Activated CD4-positive, alpha-beta T cell treated with anti-CD3 and anti-CD28 coated beads, Interleukin-2, amount 10 ng/mL, durations not matched to agents 24 days and 14 days (primary cell): ENCODE measurements at places on chromosomes 7 and 10.

DNA sequence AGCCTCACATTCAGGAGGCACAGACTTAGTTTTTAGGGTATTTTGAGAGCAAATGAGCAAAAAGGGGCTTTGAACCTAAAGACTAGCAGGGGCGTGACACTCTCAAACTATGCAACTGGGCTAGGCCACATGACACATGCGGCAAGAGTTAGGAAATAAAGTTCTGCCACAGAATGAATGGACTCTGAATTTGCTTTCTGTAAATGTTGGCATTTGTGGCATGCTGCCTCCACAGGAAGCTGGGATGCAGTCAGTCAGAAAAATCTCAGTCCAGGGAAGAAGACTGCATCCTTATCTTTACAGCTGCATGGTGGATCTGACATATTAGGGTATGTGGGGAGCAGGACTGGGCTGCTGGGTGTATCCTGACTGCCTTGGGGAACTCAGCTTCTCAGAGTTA is 181.0 kb downstream of the COBL start:
- no peak for DNase-seq

GRCh38 chr7:143514995-143515735 is 37.5 kb downstream of the TAS2R41 start:
- peak; percentile 16 for DNase-seq

DNA sequence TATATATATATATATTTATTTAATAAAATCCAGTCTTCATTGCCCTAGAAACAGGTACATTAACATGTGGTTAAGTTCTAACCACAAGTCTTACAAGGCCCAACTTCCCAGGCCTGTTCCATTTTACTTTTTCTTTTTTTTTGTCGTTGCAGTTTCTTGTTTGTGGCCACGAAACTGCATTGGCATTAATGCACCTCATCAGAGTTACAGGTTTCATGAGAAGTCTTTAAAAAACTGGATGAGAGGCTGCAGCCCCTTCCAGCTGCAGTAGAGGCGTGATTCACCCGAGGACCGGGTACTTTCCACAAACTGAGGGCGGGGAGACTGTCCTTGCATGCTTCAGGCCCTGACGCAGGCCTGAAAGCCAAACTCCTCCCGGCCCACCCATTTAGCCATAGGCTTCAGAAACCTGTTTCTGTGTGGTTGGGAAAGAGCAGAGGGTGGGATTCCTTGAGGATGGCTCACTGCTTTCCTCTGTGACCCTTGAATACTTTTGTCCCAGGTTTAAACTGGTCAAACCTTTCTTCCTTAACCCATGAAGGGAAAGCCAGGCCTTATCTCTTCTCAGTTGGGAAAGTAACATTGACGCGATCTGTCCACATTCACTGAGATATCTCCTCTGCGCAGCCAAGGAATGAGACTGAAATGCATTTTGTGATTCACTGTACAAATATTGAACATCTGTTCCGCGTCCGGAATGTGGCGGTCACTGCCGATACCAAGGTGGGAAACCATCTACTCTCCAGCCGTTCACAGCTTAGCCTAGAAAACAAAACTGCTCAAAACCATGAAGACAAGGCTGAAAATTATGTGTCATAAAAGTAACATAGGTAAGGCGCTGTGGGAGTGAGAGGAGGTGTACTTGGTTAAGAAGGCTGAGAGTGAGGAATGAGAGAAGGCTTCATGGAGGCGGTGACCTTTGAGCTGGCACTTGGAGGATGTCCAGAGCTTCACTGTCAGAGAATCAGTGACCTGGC is 311.7 kb downstream of the GATA3 start:
- peak; percentile 69 for DNase-seq

GRCh38 chr10:70858759-70859158 is 29.6 kb downstream of the PCBD1 start:
- no peak for DNase-seq

DNA sequence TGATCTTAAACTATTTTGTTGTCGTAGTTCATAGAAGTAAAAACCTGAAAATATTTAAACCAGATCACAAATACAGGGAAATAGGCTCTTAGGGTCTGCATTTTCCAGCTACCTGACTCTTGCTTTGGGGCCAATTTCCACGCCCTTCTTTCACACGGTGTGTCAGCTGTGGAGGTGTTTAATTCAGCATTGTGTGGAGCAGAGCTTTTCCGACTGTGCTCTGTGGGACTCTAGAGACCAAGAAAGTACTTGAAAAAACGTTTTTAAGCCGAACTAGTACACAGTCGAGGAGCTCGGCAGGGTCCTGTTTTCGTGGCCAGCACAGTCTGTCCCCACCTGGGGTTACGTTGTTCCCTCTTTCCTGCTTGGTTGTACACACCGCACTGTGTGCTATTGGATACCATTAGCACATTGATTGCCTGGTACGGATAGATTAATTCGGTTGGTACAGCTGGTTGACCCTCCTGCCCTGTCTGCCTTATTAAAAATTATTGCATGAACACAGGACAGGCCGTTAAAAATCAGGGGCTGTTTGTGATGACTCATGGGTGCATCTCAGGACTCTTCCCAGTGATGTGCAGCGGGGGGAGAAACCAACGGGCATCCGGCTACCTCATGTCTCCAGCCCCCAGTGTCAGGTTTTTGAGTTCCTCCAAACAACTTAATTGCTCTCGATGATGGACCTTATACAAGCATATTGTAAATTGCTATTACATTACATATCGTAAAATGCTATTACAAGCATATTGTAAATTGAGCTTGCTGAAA is 80.7 kb upstream of the BTBD16 start:
- no peak for DNase-seq

DNA sequence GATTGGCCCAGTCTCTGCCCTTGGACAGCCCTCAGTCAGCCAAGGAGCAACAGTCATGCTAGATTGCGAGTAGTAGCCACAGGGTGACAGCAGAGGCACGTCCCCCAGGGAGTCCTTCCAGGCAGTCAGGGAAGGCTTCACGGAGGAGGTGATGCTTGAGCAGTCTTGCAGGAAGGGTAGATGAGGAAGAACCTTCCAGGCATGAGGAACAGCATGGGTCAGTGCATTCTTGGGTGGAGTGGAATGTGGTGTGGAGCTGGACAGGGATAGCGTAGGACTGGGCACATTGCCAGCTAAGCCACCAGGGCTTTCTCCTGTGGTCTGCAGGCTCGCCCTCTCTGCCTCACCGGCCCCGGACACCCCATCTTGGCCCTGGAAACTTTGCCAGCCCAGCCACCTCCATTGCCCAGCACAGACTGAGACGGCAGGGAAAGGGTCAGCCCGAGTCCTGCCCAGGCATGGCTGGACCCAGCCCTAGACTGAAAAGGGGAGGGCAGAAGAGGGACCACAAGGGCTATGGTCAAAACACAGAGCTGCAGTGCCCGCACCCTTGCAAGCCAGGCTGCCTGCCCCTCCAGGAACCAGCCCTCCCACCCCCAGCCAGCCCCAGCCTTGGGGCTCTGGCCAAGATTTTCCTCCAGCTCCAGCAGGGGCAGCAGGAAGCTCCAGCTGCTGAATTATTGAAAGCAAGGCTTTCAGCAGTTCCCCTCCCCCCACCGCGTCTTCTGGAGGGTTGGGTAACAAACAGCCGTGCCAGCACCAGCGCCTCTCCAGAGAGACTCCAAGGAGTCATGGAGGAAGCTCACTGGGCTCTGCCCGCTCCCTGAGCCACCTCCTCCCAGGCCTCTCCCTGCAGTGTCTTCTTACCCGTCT is 18.7 kb downstream of the SRRM3 start:
- no peak for DNase-seq

- DNase-seq, result no peak
Observed at GRCh38 chr10:4262449-4262848, 477.4 kb upstream of the KLF6 start.

DNA sequence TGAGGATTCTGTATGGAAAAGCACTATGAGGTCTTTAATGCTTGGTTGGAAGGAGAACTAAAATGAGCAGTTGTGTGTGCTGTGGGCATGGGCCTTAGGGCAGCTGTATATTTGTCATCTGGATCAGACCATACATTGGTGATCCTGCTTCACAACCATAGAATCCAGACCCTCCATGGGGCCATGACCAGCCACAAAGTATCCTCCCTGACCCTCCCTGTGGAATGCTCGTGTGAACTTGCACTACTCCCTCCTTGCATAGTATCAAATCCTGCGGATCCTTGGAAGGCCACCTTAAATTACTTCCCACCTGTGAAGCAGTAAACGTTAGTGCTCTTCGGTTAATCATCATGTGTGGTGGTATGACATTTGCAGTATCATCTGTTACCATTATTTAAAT is 67.1 kb downstream of the BMPR1A start:
- no peak for DNase-seq

DNA sequence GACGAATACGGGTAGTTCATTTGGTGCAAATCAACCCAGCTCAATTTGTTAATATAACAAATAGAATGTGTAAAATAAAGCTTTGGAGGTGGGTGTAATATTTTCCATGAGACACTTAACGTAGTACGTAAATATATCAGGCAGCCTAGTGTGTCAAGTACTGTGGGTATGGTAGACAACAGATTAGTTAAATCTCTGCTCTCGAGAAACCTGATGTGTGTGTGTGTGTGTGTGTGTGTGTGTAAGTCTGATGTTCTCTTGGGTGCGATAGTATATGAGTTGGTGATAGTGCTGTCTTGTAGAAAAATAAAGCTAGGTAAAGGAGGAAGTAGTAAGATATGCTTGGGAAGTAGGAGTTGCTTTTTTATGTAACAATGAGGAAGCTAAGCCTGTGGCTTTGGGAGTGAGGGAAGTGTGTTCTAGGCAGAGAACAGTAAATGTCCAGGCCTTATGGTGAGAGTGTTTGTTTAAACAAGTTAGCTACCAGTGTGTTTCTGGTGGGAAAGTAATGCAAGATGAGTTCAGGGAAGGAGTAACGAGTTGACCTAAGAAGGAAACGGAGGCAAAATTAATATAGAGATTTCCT is 26.1 kb downstream of the WAC start:
- DNase-seq, result no peak

GRCh38 chr7:82039621-82040020 is 269.8 kb upstream of the HGF start:
- DNase-seq, result no peak

GRCh38 chr7:98194672-98195457 is 16.4 kb upstream of the BHLHA15 start:
- DNase-seq, result no peak

DNA sequence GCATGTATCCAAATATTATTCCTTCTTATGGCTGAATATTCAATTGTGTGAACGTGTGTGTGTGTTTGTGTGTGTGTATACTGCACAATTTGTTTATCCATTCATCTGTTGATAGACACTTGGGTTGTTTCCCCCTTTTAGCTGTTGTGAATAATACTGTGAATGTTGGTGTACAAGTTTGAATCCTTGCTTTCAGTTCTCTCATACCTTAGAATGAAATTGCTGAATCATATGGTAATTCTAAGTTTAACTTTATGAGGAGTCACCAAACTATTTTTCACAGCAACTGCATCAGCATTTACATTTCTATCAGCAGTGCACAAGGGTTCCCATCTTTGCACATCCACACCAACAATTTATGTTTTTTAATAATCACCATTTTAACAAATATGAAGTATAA is 86.9 kb upstream of the GATAD1 start:
- DNase-seq, result no peak

DNA sequence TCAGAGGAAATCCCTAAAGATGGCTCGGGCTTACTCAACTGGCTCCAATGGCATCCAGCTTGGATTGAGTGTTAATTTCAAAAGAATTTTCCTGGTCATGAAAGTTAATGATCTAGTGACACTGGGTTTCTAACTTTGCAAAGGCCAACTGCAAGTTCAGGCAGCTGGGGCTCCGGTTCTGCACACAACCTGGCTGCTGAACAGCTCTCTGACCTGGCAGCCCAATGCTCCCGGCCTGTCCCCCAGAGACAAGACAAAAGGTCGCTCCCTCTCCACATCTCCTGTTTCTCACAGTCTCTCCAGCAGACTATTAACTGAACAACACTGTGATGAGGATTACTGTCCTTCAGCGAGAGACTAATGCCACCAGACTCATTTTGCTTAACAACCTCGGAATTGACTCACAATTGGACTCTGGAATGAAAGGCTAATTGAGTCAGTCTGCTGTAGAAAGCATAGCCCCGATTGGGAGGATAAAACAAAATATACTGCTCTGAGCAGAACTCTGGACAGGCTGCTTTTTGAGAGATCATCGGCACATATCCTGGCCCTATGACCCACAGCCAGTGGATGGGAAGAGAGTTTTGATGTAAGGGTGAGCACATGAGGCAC is 174.5 kb downstream of the GFRA1 start:
- DNase-seq, result no peak

DNA sequence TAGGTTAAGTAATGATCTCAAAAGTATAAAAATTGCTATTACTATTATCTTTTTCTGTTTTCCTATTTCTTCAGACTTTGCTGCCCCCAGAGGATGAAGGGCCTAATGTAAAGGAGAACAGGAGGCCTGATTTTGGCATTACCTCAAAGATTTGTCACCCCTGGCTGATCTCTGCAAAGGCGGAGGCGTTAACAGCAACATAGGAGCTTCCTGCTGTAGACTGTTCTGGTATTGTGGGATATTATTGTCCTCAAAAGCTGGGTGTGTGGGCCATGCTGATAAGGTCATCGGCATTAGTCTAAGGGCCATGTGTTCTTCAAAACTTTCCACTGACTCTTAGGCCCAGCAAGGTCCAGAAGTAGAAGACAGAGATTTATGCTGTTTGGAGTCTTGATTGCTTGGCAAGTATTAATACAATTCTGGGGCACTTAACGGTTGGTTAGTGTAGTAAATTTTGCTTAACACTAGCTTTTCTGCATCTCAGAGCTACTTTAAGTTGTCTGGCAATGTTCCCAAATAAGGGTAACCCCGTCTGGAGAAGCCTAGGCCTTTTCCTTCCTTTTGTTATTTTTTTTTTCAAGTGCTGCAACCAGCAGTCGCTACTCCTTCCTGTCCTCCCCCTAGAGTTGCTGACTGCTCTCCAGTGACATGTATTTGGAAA is 14.0 kb upstream of the ENTPD1 start:
- DNase-seq, result no peak

DNA sequence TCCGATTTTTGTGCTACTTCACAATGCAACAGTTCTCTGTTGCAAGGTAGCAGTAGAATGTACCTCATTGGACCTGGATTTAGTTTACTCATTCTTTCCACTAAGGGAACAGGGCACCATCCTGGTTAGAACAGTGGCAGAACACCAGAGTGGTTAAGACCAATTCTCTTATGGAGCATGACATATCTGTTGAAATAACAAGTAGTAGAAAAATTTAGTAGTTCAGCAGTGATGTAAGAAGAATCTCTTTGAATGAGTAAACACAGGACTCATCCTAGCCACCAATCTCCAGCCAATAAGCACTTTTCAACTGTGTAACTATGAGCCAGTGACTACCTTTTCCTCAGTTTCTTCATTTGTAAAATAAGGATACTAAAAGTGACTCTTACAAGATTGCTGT is 2.4 kb downstream of the ANKRD22 start:
- no peak for DNase-seq

DNA sequence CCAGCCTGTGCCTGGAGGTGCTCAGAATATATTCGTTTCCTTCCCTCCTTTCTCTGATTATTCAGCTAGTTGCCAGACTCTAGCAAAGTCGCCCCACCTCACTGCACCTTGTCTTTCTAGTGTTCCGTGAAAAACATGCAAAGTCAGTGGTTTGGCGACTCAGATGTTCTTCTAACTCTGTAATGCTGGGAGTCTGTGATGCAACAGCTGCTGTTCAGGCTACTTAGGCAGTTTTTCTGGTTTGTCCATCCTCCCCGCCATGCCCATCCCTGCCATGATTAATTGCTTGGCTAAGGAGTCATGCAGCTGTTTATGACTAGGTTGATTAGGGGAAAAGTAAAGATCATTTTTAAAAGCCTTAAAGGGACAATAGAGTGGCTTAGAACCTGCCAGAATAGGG is 99.4 kb downstream of the MTPN start:
- DNase-seq, result no peak
